ENCODE measurements at places on chromosomes 2 and 18.

DNA sequence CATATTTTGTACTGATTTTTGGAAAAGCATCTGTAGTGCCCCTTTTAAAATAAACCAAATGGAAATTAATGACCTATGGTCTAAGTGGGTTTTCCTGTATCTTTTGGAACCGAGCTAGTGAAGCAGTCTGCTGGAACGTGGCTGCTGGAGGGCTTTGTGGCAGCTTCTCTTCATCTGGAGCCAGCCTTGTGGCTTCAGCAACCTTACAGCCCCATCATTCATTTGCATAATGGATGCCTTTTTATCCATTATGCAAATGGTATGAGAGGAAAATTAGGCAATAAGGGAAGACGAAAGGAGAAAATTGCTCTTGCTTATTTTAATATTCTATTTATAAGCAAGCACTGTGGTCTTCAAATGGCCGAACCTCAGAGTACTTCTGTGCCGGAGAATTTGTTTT lies 421.0 kb downstream of the PARD3B start:
- no peak for DNase-seq

- DNase-seq: no peak
Measured at GRCh38 chr2:30213326-30213725, 18.0 kb upstream of the LBH start.

DNA sequence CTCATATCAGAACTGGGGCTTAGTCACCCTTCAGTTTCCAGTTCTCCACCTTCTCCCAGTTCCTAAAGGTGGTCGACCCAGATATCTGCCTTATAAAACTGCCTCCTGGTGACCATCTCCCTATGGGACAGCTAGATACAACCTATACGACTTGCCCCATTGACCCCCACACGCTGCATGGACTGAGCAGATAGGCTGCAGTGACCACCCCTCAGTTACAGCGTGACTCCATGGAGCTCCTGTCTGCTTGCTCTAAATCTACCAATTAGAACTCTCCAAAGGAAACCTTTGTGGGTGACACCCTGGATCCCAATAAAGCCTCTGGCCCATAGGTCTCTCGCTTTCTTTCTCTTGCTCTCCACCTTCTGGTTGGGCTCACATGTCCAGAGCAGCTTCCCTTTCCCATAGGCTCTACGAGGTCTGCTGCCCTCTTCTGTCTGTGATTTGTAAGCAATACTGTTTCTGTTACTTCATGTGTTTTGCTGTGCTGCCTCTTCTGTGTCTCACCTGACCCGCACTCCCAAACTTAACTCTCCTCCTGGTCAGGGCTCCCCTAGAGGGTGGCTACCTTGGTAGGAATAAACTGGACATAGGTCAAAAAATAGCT lies 971.3 kb upstream of the FAM98A start:
- no peak for DNase-seq

DNA sequence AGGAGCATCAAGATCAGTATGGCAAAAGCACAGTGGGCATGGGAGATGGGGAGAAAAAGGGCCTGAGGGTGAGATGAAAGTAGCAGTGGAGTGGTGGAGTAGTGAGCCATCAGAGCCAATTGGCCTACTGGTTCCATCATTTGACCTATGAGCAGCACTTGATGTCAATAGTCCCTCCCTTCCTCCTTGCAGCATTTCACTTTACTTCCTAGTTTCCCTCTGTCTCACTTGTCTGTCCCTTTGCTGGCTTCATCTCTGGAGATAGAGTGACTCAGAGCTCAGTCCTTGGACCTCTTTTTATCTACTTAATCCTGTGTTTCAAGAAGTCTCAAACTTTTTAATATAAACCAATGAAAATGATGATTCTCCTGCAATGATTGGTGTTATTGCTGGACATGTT lies 32.1 kb downstream of the FBXO48 start:
- no peak for DNase-seq

- no peak for DNase-seq
Measured at GRCh38 chr2:216113572-216113971, 4.4 kb downstream of the XRCC5 start.

DNA sequence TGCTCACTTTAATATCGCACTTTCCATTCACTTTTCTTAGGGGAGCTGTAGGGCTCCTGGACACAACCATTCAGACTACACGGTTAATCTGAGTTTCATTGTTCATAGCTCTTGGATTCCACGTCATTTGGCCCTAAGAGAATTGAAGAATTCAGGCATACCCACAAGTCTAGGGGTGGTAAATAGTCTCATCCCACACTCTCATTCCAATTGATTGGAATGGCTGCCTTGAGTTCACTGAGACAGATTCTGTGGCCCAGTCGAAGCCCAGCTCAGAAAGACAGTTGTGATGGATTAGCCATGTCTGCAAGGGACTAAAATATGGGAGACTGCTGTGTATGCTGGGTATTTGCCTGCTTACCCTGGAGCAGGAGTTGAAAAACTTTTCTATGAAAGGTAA lies 124.6 kb downstream of the TFCP2L1 start:
- no peak for DNase-seq

GRCh38 chr2:208978946-208979345 lies 444.9 kb upstream of the MAP2 start:
- DNase-seq: no peak

- peak; percentile 54 for DNase-seq
Measured at GRCh38 chr2:215654148-215654819, 218.4 kb upstream of the FN1 start.

GRCh38 chr2:198337368-198337767 lies 533.0 kb downstream of the PLCL1 start:
- no peak for DNase-seq

DNA sequence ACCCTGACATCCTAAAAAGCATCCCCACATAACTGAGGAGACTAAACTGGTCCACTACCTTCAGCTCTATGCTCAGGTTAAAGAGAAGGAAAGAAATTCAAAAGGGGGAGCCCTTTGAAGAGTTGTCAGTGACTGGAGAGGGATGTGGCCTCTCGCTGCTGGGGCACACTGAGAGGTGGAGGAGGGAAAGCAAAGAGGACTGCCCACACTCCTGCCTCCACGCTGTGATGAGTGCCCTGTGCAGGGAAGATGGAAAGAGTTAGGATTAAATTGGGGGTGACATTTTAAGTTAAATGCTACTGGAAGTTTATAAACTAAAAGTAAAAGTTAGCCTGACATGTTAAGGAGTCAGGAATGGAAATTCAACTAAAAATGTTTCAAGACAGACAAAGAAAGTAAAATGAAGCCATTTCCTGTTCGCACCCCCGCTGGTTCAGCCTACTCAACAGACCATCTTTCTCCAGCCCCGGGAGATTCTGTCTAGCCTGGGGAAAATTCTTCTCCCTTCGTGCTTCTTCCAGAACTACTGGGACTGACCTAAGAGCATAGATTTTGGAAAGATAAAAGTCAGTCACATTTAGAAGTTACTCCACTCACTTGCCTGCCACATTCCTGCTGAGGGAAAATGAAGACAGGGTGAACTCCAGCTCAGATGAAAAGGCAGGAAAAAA lies 17.8 kb upstream of the INO80C start:
- DNase-seq: no peak

DNA sequence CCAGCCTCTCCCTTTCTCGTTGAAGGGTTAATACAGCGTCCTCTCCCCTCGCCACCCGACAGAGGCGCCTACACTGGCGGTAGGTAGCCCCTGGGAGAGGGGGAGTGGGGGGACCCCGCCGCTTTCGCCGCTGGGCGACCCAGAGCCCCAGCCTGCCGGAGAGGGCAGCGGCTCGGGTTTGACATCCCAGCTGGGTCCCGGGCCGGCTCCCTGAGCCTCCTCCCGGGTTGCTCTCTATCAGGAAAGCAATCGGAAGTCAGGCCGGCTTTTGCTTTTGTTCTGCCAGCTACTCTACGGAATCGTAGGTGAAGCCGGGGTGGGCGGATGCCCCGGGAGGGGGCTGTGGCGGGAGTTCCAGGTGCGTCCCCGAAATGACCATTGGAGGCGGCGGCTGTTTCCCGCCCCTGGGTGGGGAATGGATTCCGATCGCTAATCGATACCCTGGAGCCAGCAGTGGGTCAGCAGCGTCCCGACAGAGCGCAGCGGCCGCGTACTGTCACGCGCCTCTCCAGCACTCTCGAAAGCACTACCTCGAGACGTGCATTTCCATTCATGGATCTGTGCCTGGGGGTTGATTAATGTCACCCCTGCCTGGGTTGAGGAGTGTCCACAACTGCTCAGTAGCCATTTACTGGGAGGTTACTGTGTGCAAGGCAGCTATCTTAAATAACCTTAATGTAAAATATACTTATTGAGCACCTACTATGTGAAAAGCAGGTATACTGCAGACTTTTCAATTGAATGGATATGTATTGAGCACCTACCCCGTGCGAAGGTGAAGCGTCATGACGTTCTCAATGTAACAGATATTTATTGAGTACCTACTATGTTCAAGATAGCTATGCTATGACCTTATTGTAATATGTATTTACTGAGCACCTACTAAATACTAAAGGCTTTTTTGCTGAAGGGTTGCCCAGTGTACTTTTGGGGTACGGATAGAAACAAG lies 1.1 kb downstream of the MAPK4 start:
- peak; percentile 42 for DNase-seq

- no peak for DNase-seq
Measured at GRCh38 chr18:45596036-45596435, 19.2 kb upstream of the SLC14A2 start.

DNA sequence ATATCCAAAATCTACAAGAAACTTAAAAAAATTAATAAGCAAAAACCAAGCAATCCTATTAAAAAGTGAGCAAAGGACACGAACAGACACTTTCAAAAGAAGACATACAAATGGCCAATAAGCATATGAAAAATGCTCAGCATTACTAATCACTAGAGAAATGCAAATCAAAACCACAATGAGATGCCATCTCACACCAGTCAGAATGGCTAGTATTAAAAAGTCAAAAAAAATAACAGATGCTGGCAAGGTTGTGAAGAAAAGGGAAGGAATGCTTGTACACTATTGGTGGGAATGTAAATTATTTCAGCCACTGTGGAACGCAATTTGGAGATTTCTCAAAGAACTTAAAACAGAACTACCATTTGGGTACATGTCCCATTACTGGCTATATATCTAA lies 128.8 kb upstream of the SESTD1 start:
- DNase-seq: no peak

DNA sequence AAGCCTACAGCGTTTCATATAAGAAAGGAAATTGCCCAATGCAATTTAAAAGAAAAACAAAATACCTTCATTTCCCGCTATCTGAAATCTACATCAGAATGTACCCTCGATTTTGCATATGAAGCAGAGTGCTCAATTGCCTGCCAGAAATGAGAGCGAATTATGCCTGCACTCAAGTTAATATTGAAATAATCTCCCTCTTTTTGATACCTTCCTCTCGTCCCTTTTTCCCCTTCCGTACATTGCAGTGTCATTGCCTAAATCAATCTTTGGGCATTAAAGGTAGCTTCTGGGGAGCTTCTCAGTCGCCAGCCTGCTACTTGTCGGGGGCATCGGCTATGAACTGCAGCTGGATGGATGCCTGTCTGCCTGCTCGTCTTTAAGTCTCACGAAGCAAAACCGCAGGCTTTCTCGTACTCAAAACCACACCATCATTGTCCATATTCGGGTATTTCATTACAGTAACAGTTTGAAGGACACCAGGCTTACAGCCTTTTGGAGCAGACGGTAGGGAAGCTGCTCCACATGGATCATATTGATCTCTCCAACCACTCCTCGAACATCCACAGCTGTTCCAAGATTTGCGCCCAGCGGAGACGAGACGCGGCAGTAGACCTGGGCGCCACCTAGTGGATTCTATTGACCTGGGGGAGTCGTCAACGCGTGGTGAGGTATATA lies 64.0 kb upstream of the HNRNPA3 start:
- peak; percentile 86 for DNase-seq

GRCh38 chr2:83233326-83233725 lies 1225.8 kb downstream of the SUCLG1 start:
- no peak for DNase-seq

DNA sequence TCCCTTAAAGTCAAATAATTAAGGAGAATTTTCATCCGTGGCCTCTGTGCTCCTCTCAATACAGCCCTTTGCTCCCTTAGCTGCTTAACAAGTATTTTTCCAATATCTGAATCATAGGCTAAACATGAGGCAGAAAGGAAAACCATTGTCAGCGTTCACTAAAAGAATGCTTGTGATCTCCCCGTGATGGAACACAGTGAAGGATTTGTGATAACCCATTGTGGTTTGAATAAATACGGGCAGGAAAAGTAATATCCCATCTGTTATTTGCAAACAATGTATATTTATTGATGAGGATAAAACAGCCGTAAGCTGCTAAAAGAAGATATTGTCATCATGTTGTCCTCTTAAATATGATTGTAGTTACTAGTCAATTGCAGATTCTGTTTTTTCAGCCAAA lies 258.1 kb downstream of the NAPG start:
- DNase-seq: no peak

GRCh38 chr2:181977661-181978350 lies 7.8 kb upstream of the PPP1R1C start:
- DNase-seq: no peak

- no peak for DNase-seq
Measured at GRCh38 chr2:206422493-206422892, 20.8 kb upstream of the ADAM23 start.

DNA sequence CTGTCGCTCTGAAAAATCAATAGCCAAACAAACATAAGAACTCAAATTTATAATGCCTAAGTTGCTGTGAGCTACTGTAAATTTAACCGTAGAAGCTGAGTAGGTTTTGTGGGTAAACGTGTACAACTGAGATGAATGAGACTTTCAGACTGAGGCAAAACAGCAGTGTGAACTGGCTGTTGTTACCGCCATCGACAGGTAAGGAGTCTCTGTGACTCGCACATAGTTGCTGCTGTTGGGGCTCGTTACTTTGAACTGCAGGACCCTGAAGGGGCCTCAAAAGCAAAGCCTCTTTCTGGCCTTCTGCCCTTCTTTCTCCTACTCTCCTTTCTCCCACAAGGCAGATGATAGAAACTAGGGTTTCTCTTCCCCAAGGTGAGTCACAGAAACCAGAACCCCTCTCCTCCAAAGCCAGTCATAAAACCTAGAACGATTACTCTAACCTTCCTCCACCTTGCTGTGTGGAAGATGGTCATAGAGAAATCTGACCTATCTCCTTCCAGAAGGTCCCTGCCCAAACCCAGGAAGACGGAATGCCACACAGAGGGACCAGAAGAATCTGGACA lies 101.2 kb downstream of the DLGAP1 start:
- DNase-seq: peak; percentile 24

GRCh38 chr18:37922162-37922561 lies 356.6 kb upstream of the CELF4 start:
- DNase-seq: no peak

DNA sequence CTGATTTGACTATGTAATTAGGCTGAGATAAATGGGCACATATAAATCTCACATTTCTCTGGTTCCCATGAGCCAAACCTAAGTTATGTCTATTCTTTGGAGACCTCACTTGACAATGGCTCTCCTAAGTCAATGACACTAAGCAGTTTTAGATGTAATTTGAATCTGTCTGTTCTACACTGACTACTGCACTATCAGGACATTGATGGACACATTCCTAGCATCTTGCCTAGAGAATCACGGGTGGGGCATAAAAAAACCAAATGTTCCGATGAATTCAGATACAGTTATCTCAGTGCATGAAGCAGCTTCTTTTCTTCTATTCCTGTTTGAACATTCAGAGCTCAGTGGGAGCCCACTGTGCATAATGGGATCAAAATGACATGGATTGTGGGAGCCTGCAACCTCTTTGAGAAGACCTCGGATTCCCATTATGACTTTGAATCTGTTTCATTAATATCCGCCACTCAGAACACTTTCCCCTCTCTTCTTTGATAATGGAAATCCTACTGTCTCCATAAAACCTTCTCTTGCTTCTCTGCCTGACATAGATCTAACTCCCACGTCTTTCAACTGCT lies 110.8 kb downstream of the FSHR start:
- DNase-seq: no peak
